ENCODE measurements at places on chromosomes 7 and 10. TPM values are rescaled to one million over a fixed set of nuclear protein-coding genes. Genes with fewer than 3 reads are reported as not detected.

DNA sequence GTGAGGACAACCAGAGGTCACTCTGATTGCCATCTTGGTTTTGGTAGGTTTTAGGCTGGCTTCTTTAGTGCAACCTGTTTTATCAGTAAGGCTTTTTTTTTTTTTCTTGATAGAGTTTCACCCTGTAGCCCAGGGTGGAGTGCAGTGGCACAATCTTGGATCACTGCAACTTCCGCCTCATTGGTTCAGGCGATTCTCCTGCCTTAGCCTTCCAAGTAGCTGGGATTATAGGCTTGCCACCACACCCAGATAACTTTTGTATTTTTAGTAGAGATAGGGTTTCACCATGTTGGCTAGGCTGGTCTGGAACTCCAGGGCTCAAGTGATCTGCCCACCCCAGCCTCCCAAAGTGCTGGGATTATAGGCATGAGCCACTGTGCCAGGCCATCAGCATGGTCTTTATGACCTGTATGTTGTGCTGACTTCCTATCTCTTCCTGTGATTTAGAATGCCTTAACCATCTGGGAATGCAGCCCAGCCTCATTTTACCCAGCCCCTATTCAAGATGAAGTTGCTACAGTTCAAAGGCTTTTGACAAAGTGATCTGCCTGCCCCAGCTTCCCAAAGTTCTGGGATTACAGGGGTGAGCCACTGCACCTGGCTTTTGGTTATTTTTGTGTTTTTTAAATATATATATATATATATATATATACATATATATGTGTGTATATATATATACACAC lies 7.0 kb upstream of the ZNF425 start:
- H3K36me3 ChIP-seq = peaks cover 54% of the 10 kb centered on the region
- H3K27ac ChIP-seq = no peak overlapping the region
- no peak overlapping the region for H3K4me3 ChIP-seq
- no peaks in the 10 kb centered on the region for H3K27me3 ChIP-seq
- H3K4me1 ChIP-seq = peaks cover 4% of the 10 kb centered on the region

DNA sequence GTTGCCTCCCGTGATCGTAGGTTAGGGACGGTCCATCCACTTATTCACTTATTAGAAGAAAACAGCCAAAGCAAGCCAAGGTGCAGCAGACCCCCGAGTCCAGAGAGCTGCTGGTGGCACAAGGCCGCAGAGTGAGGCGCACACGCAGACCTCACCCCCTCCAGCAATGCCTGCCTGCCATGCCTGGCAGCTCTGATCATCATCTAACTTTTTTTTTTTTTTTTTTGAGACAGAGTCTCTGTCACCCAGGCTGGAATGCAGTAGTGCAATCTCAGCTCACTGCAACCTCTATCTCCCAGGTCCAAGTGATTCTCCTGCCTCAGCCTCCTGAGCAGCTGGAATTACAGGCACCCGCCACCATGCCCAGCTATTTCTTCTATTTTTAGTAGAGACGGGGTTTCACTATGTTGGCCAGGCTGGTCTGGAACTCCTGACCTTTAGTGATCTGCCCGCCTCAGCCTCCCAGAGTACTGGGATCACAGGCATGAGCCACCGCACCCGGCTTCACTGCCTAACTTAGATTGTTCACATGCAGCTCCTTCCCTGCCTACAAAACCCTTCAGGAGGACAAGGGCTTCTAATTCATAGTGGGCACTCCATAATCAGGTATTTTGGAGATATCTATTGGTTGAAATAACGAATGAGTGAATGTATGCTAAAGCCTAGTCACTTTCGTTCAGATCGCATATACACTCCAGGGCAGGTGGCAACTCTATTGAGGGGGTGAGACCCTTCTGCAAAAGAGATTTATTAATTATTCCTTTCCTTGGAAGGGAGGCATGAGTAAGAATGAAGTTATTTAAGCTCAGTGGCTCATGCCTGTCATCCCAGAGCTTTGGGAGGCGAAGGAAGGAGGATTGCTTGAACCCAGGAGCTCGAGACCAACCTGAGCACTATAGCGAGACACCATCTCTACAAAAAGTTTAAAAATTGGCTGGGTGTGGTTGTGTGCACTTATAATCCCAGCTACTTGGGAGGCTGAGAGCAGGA lies 15.9 kb downstream of the TRIM56 start:
- peaks cover 13% of the 10 kb centered on the region for H3K4me1 ChIP-seq
- no peaks in the 10 kb centered on the region for H3K36me3 ChIP-seq
- H3K4me3 ChIP-seq = no peak overlapping the region
- H3K27ac ChIP-seq = no peak overlapping the region
- no peak for DNase-seq

- H3K27ac ChIP-seq = no peak overlapping the region
- no peaks in the 10 kb centered on the region for H3K36me3 ChIP-seq
- H3K4me1 ChIP-seq = no peaks in the 10 kb centered on the region
- DNase-seq = no peak
- H3K4me3 ChIP-seq = peak overlapping the region; percentile 51
These were observed 261.4 kb upstream of the ZWINT start for GRCh38 chr10:56622335-56622973.

GRCh38 chr10:44393051-44393630 lies 8.2 kb upstream of the CXCL12 start:
- peaks cover 2% of the 10 kb centered on the region for H3K27me3 ChIP-seq
- no peak overlapping the region for H3K27ac ChIP-seq
- no peaks in the 10 kb centered on the region for H3K4me1 ChIP-seq
- H3K36me3 ChIP-seq = no peaks in the 10 kb centered on the region
- DNase-seq = no peak
- no peak overlapping the region for H3K4me3 ChIP-seq

- H3K36me3 ChIP-seq = peaks cover 4% of the 10 kb centered on the region
- peaks cover 24% of the 10 kb centered on the region for H3K27me3 ChIP-seq
- H3K4me1 ChIP-seq = peaks cover 23% of the 10 kb centered on the region
These were observed 4.3 kb downstream of the KCNH2 start for GRCh38 chr7:150973571-150974451.

- no peak overlapping the region for H3K4me3 ChIP-seq
- H3K36me3 ChIP-seq = no peaks in the 10 kb centered on the region
- no peak for DNase-seq
- H3K27ac ChIP-seq = no peak overlapping the region
- H3K4me1 ChIP-seq = no peaks in the 10 kb centered on the region
These were observed 174.3 kb upstream of the RNF32 start for GRCh38 chr7:156466272-156466671.

GRCh38 chr10:119209736-119210355 lies 2.5 kb downstream of the GRK5 start:
- H3K36me3 ChIP-seq = peaks cover 3% of the 10 kb centered on the region
- peak overlapping the region; percentile 97 for H3K27ac ChIP-seq
- peaks cover 55% of the 10 kb centered on the region for H3K4me1 ChIP-seq

DNA sequence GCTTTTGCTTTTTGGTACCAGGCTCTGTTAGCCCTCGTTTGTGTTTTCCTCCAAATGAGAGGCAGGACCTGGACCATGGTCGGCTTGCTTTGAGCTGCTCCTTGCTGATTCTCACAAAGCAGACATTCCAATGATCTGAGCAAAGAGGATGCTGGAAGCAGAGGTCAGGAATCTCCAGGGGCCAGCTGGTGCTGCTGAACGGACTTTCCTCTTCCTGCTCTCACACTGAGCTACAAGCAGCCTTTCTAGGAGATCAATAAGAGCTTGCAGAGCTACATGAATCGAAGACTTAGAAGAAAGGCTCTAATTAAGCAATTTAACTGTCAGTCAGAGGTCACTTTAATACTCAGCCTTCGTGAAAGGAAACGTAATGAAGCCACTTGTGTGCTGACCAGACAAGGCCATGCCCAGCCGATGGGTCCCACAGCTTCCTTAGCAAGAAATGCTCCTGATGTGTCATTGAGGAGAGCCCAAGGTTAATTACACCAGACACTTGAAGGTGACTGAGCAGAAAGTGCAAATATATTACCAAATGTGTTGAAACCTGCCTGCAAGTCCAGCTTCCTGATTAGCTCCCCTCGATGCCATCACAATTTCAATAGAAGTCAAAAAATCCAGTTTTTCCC lies 151.3 kb upstream of the RSU1 start:
- H3K4me1 ChIP-seq = peaks cover 18% of the 10 kb centered on the region
- peaks cover 17% of the 10 kb centered on the region for H3K27me3 ChIP-seq
- peak overlapping the region; percentile 7 for H3K4me3 ChIP-seq
- DNase-seq = no peak
- no peaks in the 10 kb centered on the region for H3K36me3 ChIP-seq

DNA sequence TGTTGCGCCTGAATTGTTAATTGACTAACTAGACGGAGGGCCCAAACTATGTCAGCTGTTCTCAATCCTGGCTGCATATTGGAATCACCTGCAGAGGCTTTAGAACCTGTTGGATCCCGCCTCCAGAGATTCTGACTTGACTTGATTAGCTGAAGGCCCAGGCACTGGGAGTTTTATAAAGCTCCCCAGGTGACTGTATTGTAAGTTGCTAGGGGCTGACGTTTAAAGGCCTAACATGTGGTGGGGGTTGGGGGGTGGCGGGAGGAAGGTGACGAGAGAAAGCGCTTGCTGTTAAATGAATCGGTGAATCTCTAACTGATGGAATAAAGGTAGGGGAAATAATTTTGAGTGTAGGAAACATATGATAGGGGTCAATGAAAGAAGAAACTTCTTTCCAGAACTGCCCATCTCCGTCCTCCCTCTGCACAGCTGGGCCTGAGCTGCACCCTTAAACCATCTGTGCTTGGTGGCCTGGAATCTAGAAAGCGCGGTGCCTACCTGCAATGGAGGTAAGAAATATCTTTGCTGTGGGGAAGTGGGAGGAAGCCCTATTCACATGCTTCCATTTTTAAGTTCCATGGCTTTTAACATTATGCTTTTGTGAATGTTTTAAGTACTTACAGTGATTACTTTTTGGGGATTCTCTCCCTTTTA lies 225.0 kb upstream of the FAM3C start:
- no peaks in the 10 kb centered on the region for H3K36me3 ChIP-seq
- H3K27ac ChIP-seq = no peak overlapping the region
- no peak for DNase-seq
- H3K4me1 ChIP-seq = no peaks in the 10 kb centered on the region
- no peak overlapping the region for H3K4me3 ChIP-seq

DNA sequence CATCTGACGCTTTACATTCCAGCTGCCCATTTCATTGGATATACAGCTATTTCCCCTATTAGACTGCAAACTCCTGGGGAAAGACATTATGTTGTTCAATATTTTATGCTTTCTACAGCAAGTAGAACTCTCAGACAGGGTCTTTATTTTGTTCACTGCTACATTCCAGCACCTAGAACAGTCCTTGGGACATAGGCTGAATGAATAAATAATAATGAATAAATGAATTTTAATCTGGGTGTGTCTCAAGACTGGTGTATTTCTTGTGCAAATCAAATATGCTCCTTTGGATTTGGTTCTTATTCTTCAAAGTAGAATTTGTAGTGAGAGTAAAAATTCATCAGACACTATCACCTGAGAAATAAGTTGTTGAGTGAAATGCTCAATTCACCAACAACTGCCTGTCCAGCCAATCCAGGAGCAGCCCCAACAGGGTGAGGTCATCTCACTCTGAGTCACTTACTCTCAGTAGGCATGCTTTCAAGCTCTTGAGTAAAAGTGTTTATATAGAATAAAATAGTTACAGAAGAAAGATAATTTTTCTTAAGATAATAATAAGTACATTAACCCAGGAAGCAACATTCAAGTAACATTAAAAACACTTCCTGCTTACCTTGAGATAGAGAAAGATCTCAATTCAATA lies 287.5 kb upstream of the NPVF start:
- no peaks in the 10 kb centered on the region for H3K27me3 ChIP-seq
- no peaks in the 10 kb centered on the region for H3K36me3 ChIP-seq
- no peak overlapping the region for H3K4me3 ChIP-seq
- H3K27ac ChIP-seq = no peak overlapping the region
- DNase-seq = no peak

GRCh38 chr7:40883826-40884225 lies 749.0 kb downstream of the SUGCT start:
- H3K4me1 ChIP-seq = no peaks in the 10 kb centered on the region
- no peak overlapping the region for H3K4me3 ChIP-seq
- no peaks in the 10 kb centered on the region for H3K27me3 ChIP-seq
- no peak overlapping the region for H3K27ac ChIP-seq
- no peak for DNase-seq

GRCh38 chr7:39761449-39761848 lies 138.1 kb downstream of the RALA start:
- H3K36me3 ChIP-seq = no peaks in the 10 kb centered on the region
- no peak for DNase-seq
- H3K4me3 ChIP-seq = no peak overlapping the region

DNA sequence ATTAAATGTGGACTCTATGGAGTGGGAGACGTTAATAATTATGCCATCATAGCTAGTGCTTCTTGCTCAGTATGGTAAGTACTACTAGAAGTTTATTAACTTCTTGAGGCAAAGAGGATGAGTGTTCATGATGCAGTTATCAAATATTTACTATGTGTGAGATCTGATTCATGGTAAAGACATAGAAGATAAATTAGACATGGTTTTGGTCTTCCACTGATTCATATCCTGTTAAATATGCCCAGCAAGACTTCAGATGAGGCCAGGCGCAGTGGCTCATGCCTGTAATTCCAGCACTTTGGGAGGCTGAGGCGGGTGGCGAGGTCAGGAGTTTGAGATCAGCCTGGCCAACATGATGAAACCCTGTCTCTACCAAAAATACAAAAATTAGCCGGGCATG lies 547.1 kb upstream of the ANKRD30A start:
- H3K4me3 ChIP-seq = no peak overlapping the region
- H3K4me1 ChIP-seq = no peaks in the 10 kb centered on the region
- H3K27me3 ChIP-seq = no peaks in the 10 kb centered on the region
- no peaks in the 10 kb centered on the region for H3K36me3 ChIP-seq
- H3K27ac ChIP-seq = no peak overlapping the region

- H3K4me3 ChIP-seq = no peak overlapping the region
- no peak for DNase-seq
- no peak overlapping the region for H3K27ac ChIP-seq
- H3K4me1 ChIP-seq = no peaks in the 10 kb centered on the region
These were observed 165.7 kb upstream of the GNAI1 start for GRCh38 chr7:79968894-79969293.

DNA sequence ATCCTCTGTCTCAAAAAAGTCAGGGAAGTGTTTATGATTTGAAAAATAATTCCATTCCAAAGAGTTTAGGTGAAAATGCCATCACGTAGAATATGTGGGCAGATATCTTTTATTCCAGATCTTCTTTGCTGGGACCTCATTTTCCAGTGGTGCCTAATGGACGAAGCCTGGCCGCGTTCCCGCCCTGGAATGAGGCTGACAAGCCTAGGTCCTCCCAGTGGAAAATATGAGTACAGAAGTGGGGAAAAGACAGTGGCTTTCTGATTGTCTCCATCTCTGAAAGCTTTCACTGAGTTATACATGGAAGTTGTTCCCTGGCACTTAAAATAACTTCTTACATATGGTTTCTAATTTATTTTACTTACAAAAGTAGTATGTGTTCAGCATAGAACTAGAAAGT lies 139.4 kb downstream of the TACC2 start:
- H3K4me3 ChIP-seq = no peak overlapping the region
- DNase-seq = no peak
- H3K4me1 ChIP-seq = no peaks in the 10 kb centered on the region
- H3K36me3 ChIP-seq = no peaks in the 10 kb centered on the region
- no peak overlapping the region for H3K27ac ChIP-seq
- H3K27me3 ChIP-seq = no peaks in the 10 kb centered on the region

The DPYSL4 gene
- 32.5 TPM for total RNA-seq

The TYW1B gene
- total RNA-seq = 4.2 TPM

The JAKMIP3 gene
- 1.3 TPM for total RNA-seq

The C7orf25 gene
- total RNA-seq = 2.1 TPM

The SLC29A4 gene
- 1.8 TPM for total RNA-seq

The CTNNA3 gene
- not detected for total RNA-seq

The CUBN gene
- 0.40 TPM for total RNA-seq

The KCNMA1 gene
- not detected for total RNA-seq

Measured in activated CD4-positive, alpha-beta T cell treated with anti-CD3 and anti-CD28 coated beads, Interleukin-2, amount 10 ng/mL, durations not matched to agents 24 days and 14 days (primary cell).